Stimulated activated CD8-positive, alpha-beta memory T cell treated with anti-CD3 and anti-CD28 coated beads, Interleukin-7, amount 100 ng/mL, for 4 hours (primary cell): ENCODE measurements at places on chromosomes 12 and 14.

DNA sequence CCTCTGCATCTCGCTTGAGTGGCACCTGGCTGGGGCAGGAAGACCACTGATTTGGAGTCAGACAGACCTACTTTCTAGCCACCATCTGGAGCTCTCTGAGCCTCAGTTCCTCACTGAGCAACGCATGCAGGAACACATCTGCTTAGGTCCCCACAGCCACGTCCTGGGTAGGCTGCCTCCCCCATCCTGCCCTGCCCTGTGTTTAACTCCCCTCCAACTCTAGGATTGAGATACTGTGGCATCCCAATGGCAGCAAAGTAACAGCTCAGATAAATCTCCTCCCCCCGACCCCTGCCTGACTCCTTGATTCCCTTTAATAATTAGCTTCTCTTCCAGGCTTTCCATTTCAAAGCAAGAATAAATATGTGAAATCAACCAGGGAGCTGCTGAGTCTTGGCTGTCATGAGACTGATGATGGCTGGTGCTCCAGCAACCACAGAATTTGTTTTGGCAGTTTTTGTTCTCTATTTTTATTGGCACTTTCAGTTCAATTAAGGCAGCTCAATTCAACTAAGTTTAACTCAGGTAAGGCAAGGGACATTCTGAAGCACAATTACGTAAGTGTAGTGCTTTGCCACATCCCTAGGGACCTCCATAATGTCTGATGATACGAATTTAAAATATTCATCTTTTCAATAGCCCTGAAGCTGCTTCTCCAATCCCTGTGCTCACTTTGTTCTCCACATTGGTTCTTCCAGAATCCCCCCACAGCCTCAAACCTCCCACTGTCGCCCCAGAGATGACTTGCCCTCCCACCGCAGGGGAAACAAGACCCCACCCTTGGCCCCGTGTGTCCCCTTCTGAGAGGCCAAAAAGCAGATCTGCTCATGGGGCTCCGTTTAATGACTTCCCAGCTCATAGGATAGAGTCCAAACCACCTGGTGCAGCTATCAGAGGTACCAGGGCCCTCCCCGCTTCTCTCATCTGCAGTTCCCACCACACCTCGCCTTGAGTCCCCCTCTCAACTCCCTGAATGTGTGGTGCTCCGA lies 58.2 kb downstream of the ESR2 start:
- DNase-seq: no peak

- no peak for DNase-seq
Measured at GRCh38 chr14:42855085-42855484, 1248.4 kb downstream of the LRFN5 start.

DNA sequence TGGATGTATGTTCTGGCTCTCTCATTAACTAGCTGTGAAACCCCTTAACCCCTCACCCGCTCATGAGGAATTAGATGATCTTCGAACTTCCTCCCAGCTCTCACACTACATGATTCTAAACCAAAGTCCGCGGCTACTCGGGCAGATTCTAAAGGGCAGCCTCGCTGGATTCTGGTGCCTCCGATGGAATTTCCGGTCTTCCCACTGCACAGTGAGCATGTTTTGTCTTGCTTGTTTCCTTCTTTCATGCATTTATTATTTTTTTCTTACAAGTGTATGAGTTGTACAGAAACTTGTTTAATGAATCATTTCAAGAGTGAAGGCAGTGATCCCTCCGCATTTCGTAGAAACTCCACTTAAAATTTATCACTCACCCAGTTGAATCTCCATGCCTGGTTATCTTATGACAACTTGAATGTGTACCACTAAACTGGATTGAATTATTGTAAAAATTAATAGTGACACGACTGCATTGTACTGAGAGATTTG lies 4.5 kb upstream of the HCAR3 start:
- no peak for DNase-seq

- DNase-seq: no peak
Measured at GRCh38 chr12:43551971-43552559, at the start of gene ADAMTS20. ADAMTS20 (minus strand) TSS chr12:43552203; CDS start chr12:43551921, 282 bp downstream.

DNA sequence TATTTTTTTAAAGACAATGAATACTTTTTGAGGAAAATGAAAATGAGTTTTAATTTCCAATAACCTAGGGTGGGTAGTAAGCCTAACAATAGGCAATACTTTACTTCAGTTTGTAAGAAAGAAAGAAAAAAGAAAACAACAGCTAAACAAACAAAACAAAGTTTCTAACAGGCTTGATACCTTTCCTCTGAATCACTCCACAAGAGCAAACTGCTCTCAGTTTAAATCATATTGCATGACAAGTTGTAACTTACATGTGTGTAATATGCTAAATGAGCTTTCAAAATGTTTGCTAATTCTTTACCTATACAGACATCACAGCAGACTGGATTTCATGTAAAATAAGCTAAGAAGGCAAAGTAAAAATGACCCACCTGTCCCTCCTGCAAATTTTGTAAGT lies 6.7 kb upstream of the LMO3 start:
- DNase-seq: no peak

DNA sequence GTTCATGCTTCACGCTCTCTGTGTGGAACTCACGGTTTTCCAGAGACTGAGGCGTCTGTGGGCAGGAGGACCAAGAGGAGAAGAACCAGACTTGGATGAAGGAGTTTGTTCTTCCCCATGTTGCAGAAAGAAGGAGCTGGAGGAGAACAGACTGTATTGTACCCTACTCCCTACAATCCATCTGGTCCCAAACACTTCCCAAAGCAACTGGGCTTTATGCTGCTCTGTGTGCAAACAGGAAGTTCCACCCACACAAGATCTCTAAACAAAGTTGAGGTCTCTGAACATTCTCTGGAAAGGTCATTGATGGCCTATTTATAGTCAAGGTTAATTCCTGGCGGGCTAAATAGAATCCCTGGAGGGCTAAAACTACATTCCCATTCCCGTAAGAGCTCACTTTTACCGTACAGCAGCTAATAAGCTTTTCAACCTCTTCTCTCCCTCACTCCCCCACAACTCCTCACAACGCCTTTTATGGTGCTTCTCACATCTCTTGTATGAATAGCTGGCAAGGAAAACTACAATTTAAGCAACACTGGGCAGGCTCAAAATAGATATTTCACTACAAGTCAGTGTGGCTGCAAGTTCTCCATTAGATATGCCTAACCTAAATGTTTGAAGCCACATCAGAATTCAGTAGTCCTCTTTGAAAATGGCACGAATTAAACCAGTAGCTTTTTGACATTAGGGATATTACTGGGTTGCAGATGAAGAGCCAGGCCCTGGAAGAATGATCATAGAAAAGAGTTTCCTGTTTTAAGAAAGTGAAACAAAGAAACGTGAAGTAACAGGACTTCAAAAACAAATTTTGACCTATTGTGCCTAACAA lies at the start of gene A2M:
A2M (minus strand) TSS at position 189 of the 829 bp plus-strand sequence; CDS start at position 119, 70 bp downstream.
- no peak for DNase-seq

DNA sequence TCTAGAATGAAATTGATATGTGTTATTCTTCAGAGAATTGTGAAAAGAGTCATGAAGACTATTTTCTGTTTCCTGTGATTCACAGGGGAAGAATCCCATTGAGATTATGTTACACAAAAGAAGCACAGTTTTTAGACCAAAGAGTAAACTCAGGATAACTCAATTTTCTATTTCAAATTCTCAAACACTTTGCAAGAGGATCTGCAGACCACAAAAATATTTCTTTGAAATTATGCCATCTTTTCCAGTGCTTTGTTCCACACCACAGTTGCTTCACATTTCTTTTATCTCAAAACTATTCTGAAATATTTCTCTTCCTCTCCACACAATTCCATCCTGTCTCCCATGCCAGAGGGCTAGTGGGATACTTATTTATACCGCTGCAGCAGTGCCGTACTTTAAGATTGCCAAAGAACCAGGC lies 188.9 kb upstream of the FOXG1 start:
- no peak for DNase-seq

DNA sequence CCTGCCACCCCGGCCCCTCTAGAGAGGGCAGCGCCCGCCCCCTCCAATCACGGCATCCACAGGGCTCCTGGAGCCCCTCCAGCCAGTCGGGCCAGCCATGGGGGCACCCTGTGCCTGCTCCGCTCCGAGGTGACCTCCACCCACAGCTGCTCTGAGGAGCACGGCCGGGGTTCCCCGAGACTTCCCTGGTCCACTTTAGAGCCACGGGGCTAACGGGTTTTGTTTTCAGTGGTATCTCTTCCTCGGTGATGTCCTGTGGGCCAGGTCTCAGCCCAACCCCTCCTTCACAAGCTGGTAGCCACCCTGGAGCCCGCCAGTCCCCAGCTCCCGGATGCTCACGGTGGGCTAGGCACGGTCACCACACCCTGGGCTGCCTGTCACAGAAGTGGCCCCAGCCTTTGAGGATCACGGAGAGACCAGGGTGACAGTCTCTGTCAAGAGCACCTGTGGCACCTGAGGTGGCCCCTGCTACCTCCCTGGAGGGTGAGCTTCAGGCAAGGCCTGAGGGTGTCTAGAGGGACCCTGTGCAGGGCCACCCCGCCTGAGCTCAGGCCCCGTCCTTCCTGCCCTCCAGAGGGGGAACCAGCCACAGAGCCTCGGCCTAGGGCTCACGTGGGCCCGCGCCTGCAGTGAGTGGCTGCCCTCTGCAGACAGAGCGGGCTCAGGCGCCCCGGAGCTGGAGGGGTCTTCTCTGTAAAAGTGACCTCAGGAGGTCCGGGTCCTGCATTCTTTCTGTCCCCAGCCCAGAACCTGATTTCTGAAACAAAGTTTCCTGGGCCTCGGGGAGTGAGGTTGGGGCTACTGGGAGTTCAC lies 146.0 kb upstream of the C14orf180 start:
- no peak for DNase-seq

DNA sequence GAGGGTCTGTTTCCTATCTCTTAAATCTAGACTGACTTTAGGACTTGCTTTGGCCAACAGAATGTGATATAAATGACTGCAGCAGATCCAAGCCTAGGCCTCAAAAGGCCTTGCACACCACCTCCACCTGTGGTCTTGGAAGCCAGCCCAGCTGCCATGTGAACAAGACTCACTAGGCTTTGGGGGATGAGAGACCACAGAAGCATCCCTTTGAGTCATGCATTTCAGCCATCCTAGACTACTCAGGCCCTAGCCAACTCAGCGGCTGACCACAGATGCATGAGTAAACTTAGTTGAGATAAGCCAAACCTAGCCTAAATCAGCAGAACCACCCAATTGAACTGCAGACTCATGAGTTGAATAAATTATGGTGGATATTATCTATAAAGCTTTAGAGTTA lies 87.7 kb downstream of the KCNH5 start:
- no peak for DNase-seq

- DNase-seq: no peak
Measured at GRCh38 chr12:64609536-64610078, 688 bp upstream of the RASSF3 start.
